ENCODE measurements at places on chromosomes 3 and 15.

GRCh38 chr3:95750097-95750496, 1064.3 kb upstream of the EPHA6 start:
- DNase-seq: no peak

DNA sequence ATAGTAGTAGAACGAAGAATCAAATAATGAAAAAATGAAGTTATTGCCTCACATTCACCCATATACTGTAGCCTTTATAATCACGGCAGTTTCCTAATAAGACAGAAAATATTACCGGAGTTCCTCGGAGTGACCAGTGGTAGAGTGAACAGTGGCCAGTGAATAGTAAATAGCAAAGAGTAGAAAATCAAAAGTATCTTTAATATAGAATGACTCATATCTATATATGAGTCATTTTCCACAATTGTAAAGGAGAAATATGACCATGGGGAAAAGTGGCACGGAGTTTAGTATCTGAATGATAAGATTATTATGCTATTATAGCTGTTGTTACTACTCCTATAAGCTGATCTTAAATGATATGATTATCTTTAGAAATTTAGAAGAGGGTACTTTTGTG, 38.5 kb downstream of the ZBTB20 start:
- no peak for DNase-seq

DNA sequence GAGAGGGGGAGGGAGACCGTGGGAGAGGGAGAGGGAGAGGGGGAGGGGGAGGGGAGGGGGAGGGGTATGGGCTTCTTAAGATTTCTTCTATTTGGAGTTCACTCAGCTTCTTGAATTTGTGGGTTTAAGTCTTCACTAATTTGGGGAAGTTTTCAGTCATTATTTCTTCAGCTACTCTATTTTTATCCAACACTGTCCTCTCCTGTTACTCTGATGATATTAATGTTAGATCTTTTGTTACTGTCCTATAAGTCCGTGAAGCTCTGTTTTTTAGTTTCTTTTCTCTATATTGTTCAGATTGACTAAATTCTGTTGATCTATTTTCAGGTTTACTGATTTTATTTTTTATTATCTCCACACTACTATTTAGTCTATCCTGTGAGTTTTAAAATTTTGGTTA, 351.5 kb upstream of the TPM1 start:
- DNase-seq: no peak

DNA sequence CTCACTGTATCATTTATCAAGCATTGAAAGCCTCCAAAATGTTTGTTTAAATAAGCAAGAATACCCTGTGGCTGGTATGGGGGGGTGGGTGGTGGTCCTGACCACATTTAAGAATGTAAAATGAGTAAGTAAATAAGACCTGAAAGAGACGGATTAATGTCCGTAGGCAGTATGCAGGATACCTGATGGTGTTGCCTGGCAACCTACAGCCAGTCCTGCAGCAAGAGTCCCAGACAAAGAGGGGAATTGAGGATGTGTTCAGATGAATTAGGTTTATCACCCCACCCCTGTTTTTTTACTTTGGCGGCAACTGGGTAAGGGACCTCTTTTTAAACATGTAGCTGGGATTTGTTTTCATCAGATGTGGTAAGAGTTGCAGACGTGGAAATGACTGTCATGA, 99.8 kb upstream of the BFSP2 start:
- no peak for DNase-seq

GRCh38 chr15:60372227-60372626, 25.6 kb downstream of the ANXA2 start:
- no peak for DNase-seq

GRCh38 chr3:152375546-152375945, 106.8 kb downstream of the MBNL1 start:
- peak; percentile 43 for DNase-seq

GRCh38 chr3:50648313-50648712, 26.4 kb upstream of the DOCK3 start:
- DNase-seq: no peak

DNA sequence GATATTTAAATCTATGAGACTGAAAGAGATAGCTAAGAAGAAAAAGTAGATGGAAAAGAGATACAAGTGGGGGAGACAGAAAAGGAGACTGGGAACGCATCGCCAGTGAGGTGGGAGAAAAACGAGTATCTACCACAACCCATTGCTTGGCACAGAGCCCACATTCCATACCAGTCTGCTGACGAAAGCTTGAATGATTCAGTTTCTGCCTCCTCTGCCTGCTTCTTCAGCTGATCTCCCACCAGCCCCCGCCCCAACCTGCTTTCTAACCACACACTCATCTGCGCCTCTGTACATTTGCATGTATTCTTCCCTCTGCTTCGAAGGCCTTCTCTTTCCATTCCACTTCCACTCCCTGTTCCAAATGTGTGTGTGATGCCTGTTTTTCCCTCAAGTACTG, 188.1 kb downstream of the USP13 start:
- peak; percentile 58 for DNase-seq

- peak; percentile 57 for DNase-seq
Measured at GRCh38 chr15:92809880-92810361, 90.2 kb upstream of the CHD2 start.

DNA sequence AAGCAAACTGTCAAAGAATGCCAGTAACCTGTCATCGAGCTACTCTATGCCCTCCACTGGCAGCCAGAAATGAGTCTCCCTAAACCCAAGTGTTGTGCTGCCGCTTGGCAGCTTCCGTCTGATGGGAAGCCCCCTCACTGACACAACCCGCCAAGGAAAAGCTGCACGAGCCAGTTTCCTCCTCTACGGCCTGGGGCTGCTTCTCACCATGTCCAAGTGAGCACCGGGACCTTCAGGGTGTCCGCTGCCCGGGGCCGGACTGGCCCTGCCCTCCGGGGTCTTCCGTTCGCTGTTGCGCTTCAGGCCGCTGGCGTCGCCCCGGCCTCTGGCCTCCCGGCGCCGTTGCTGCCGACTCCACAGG, 490 bp downstream of the TOMM70 start:
- peak; percentile 28 for DNase-seq

DNA sequence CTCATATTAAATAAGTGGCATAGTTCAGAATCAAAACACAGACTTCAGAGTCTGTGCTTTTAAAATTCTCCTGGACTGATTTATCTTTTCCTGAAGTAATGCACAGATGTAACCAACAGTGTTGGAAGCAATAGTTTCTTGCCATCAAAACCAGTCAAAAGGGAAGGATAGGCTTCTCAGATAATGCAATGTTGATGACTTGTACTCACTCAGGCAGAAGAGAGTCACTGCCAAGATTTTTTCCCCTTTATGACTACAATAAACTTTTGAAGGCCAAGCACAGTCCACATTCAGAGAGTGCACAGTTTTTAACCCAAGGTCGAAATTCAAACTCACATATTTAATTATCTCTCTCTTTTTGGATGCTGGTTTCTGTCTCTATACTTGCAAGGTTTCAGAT, 305.0 kb upstream of the SGO1 start:
- no peak for DNase-seq

DNA sequence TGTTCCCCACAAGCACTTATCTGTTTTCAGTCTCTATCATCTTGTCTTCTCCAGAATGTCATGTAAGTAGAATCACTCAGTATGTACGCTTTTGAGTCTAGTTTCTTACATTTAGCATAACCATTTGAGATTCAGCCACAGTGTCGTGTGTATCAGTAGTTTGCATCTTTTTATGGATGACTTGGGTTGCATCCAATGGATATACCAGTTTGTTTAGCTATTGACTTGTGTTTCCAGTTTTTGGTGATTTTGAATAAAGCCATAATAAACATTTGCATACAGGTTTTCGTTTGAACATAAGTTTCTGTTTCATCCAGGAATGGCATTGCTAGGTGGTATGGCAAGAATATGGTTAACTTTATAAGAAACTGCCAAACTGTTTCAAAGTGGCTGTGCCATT, 12.1 kb downstream of the GRIP2 start:
- no peak for DNase-seq

GRCh38 chr3:140341203-140341602, 336.7 kb upstream of the TRIM42 start:
- DNase-seq: peak; percentile 60

DNA sequence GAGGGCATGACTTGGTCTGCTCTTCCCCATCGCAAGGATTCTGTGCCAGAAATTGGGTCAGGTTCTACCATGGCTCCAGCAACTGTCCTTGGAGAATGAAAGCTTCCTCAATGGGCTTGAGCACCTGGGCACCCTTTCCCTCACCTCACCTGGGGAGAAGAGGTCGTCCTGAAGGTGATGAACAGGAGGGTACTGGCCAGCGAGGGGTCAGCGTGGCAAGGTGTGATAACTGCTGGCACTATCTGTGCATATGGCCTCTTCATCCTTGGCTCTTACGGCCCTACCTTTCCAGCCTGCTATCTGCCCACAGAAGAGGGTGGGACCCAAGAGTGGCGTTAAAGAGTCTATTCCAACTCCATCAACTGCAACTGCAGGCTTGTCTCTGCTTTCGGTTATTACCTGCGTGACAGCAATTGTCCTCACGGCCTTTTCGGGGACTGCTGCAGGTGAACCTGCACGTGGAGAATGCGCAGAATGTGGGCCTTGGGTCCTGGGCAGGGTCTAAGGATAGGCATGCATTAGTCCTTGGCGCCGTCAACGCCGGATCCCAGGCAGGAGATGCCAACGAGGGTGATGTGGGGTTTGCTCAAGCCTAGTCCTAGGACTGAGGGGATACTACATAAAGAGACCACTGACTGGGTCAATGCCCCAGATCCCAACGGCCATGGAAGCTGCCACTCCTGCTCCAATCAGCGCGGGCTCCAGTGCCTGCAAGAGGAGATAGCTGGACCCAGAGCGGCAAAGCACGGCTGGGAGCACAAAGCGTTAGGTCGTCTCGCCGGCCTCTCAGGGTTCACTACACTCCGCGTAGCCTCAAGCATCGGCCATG, 625 bp upstream of the RBM15B start:
- DNase-seq: no peak

GRCh38 chr15:84799511-84800187, 17.5 kb upstream of the ALPK3 start:
- DNase-seq: no peak

DNA sequence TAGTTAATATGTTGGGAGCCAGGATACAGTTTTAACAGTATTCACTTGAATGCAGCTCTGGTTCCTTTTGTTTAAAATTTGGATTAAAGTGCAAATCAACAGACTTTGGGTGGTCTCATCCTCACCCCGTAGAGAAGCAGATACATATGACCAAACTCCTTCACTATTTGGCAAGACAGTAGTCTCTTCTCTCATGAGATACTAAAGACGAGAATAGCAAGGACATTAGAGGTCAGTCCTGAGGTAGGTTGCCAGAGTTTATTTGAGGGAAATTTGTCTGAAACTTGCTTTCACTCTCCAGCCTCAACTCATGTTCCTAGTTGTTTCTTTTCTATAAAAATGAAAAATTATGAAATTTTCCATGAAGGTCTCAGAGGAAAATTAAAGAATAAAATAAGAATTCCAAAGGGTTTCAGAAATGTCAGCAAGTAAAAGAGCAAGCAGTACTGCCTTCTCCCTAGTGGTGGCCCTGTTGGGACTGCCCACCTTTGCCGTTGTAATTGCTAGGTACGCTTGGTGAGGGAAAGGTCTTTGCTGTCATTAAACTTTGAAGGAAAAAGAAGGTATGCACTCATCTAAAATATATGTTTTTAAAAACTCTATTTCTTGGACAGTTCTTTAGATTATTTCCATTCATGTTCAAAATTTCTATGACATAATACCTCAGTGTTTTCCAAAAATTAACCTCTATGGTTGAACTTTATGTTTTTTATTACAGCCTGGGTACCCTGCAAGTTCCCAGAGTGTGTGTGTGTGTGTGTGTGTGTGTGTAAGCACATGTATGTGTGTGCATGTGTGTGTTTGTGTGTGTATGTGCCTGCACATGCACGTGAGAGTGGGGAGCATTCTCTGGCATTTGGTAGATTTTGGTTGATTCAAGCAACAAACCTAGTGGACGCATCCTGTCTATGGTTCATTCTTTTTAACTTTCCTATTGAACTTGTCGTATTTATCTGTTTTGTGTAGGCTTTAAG, 111.4 kb downstream of the CMSS1 start:
- DNase-seq: no peak

GRCh38 chr3:106379251-106379750, 510.5 kb upstream of the CBLB start:
- peak; percentile 69 for DNase-seq

Measured in RPMI7951 (cell line).